ENCODE measurements at places on chromosomes 4 and X. TPM values are rescaled to one million over a fixed set of nuclear protein-coding genes. Genes with fewer than 3 reads are reported as not detected.

SLC4A4 gene
- total RNA-seq, result 2.8 TPM

IL1RAPL2 gene
- 1.6 TPM for total RNA-seq

PABPC1L2A gene
- total RNA-seq, result not detected

ASMT gene
- total RNA-seq, result not detected

FAM47A gene
- total RNA-seq, result not detected

PAGE4 gene
- total RNA-seq, result not detected

MAGEB6B gene
- not detected for total RNA-seq

TGIF2LX gene
- total RNA-seq, result not detected

PFKFB1 gene
- not detected for total RNA-seq

DCK gene
- total RNA-seq, result 20.7 TPM

CSAG2 gene
- not detected for total RNA-seq

PCDH7 gene
- 27.8 TPM for total RNA-seq

GPRASP1 gene
- total RNA-seq, result 1.2 TPM

KLF3 gene
- 20.6 TPM for total RNA-seq

KCND1 gene
- total RNA-seq, result 2.4 TPM

RS1 gene
- not detected for total RNA-seq

ODAM gene
- not detected for total RNA-seq

FRMPD4 gene
- total RNA-seq, result 1.0 TPM

BEND2 gene
- not detected for total RNA-seq

ATP1B4 gene
- not detected for total RNA-seq

AMBN gene
- total RNA-seq, result not detected

TLR10 gene
- total RNA-seq, result not detected

FBXO8 gene
- 21.4 TPM for total RNA-seq

AWAT2 gene
- not detected for total RNA-seq

ASB9 gene
- not detected for total RNA-seq

DMRTC1 gene
- not detected for total RNA-seq

NXF2 gene
- not detected for total RNA-seq

ZMYM3 gene
- 29.6 TPM for total RNA-seq

Data from epithelial cell of alveolus of lung (primary cell).